Motor neuron (in vitro differentiated cells): ENCODE measurements at places on chromosomes 16 and 17. TPM values are rescaled to one million over a fixed set of nuclear protein-coding genes. Genes with fewer than 3 reads are reported as not detected.

DNA sequence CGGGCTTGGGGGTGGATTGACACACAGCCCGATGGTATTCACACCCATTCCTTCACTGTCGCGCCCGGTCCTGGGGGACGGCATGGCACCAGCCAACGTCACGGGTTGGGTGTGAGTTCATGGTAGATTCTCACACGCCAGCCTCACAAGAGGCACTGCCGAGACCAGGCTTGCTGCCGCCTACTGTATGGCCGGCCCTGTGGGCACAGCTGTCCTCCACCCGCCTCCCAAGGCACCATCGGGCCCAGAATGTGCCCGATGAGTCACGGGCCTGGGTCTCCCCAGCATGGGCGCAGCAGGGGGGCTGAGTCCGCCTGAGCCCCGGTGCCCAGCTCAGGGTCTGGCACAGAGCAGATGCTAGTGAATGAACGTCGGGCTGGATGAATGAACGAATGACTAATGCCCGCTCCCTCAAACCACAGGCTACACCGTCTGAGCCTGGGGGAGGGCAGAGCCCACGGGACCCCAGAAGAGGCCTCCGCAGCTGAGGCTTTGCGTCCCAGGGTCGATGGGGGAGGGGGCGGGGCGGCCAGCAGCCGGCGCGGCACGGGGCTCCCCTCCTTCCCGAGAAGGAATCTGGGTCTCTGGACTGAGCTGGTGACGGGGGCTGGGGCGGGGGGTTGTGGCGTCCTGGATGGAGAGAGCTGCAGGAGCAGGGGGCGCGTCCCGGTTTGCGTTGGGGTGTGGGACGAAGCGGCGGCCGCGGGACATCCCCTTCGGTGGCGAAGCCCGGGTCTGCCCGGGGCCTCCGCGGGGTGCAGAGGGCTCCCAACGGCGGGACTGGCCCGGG lies 829 bp downstream of the PITPNM3 start:
- peak; percentile 23 for ATAC-seq

DNA sequence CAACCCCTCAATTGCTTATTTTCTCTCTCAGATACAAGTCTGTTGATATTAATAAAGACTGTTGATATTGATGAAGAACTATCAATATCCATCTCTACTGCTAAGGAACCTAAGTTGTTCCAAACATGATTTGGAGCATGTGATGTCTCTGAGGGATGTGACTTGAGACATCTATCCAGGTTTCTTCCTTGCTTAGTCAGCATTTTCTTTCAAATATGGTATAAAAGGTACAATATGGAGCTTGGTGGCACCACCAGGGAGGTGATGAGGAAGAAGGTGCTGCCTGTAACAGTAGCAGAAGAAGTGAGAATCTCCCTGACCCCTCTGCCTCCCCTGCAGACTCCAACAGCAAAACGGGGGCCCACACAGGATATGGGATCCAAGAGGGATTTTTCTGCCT lies 329.0 kb downstream of the MAF start:
- no peak for ATAC-seq

- no peak for ATAC-seq
Measured at GRCh38 chr17:51013322-51013721, 107.3 kb downstream of the SPAG9 start.

DNA sequence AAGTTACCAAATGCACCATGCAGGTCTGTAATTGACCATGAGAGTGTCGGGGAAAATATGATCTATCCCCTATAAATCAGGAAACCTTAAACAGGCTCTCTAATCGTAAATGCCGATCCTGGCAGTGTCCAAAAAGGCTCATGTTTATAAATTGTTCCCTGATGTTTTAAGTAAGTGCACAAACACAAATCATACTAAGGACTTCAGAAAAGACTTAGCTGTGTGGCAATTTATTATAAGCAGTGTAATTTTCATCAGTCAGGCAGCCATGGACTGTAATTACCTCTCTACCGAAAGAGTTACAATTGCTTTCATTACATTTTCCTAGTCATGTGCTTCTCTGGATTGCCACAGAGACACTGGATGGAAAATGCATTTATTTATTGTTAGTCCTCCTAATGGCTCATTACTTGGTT lies 73.4 kb upstream of the COX10 start:
- ATAC-seq = no peak

DNA sequence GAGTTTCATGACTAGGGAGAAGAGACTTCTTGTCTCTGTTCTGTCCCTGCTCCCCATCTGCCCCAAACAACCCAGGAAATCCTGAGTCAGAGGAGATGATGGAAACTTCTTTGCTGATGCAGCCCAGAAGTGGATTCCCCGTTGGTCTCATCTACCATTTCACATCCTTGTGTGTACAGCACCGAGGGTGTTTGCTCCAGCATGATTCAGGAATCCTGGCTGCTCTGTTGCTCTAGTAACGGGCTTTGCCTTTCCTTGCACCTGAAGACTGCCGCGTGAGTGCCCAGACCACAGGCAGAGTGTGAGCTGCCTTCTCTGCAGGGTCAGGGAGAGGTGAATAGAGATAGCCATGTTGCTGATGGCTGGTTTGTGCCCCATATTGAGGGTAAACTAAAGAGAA lies 408.4 kb downstream of the CPPED1 start:
- ATAC-seq = no peak

GRCh38 chr17:17873450-17873991 lies 36.7 kb upstream of the SREBF1 start:
- no peak for ATAC-seq

Gene ZP2
- not detected in 2 replicates for total RNA-seq

Gene FBRS
- total RNA-seq = 19.0 and 22.3 TPM in 2 replicates

Gene RAPGEFL1
- total RNA-seq = 3.8 and 5.3 TPM in 2 replicates

Gene CACNB1
- 5.7 and 7.5 TPM in 2 replicates for total RNA-seq
